ENCODE measurements at places on chromosomes 7 and 10.
A peak's percentile ranks its signal among the peaks of the same experiment; 100 is the strongest.

GRCh38 chr10:119301397-119301796, 94.0 kb downstream of the GRK5 start:
- DNase-seq = peak; percentile 65

DNA sequence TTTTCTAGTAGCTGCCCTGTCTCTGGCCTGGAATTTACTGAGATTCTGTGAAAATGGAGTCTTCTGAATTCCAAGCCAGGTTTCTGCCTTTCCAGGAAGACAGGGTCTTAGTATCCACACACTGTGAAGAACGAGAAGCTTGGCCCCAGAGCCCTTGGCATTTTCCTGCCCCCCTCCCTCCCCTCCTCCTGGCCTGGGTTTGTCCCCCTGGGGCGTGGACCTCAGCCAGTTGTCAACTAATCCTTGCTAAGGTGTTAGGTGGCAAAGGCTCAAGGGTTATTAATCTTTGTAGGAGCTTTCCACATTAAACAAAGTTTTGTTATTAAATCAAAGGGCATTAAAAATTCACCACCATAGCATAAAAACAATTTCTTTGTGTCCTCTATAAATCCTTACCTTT, 329.5 kb downstream of the RNLS start:
- DNase-seq = no peak

GRCh38 chr10:70958396-70958795, 70.0 kb upstream of the PCBD1 start:
- DNase-seq = no peak

GRCh38 chr10:114017271-114017670, 26.4 kb upstream of the ADRB1 start:
- DNase-seq = no peak

DNA sequence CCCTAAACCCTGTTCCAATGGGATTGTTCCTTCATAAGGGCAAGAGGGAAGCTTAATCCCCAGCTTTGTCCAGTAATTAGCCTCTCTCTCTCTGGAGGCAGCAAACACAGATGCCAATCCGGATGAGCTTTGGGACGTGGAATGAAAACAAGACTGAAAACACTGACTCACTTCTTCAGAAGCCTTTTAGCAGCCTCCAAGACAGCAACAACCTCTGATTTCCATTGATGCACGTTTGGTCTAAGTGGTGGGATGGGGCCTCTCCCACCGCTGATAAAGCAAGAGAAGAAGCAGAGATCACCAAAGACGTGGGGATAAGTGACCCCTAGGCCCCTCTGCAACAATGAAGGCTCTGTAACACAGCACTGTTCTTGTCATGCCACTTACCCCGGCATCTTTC, 5.8 kb upstream of the GFRA1 start:
- DNase-seq = no peak

GRCh38 chr7:11988186-11988585, 156.2 kb upstream of the THSD7A start:
- DNase-seq = no peak
